ENCODE measurements at places on chromosomes 7 and 10.

- DNase-seq = no peak
Observed at GRCh38 chr10:77578583-77579227, 58.9 kb downstream of the KCNMA1 start.

- DNase-seq = no peak
Observed at GRCh38 chr10:23363793-23364135, 19.2 kb upstream of the C10orf67 start.

DNA sequence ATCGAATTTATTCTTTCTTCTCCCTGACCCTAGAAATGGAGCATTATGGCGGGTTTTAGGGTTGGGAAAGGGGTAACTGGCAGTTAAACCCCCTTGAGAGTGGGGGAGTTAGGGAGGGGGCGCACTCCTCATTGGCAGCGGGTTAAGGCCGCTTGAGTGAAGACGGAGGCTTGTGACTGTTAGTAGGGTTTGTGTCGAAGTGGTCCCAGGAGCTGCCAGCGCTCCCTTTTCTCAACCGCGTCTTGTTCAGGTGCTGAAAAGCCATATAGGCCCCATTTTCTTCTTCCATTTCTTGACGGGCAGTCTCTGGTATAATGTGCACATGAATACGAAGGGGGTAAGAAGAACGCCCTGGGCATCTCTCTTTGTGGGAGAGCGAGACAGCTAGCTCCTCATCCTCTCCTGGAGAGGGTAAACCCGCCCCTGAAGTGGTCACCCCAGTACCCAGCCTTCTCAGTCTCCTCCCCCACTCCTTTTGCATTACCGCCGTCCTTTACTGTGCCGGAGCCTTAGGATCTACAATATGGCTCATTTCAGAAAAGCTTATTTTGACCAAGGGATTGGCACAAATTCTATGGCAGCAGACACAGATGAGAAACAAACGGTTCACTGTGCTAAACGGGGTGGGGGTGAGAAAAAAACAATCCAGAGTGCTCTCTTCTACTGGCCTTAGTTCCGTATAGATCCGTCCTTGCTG lies 836 bp downstream of the KMT2E start:
- no peak for DNase-seq

- DNase-seq = no peak
Observed at GRCh38 chr7:101733713-101734475, 83.5 kb upstream of the CUX1 start.

DNA sequence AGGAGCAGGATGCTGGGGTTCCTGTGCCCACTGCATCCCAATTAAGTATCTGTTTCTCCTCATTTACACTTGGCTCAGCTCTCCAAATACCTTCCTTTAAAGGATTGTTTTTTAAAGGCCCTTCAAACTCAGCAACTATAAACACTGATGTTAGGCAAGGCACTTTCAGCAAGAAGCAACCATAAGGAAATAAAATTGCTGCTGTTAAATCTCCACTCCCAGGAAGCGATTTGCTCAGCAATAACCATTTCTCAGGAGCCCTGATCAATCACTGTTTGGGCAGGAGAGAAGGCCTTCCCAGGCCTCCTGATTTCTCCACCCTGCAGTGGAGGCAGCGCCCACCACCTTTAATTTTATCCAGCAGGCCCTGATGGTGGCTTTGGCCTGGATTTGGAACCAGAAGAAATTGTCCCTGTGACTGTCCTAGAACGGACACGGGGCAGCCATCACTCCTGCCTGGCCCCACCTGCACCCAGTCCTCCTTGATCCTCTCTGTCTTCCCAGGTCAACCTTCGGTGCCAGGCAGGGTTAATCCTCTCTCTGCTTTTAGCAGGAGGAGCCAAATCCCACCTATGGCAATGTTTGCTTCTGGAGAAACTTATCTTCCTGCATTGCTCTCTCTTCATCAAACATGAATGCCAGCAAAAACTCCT lies 199.8 kb downstream of the PLXNA4 start:
- DNase-seq = no peak

GRCh38 chr10:92664322-92664721 lies 25.4 kb upstream of the HHEX start:
- no peak for DNase-seq

DNA sequence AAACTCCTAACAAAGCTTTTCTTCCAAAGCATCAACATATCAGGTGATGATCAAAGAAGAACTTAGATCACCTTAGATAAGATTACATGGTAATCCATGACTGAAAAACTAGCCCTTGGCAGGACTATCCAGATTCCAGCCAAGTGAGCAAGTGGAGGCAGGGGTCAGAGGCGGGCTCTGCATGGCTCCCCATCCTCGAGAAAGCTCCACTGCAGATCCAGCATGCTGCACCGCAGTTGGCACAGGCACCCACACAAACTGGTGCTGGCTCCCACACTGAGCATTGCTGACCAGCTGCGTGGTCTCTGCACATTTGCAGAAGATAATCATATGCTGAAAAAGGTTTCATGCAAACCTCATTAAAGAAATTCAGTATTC lies 10.1 kb downstream of the PSAP start:
- DNase-seq = no peak

- DNase-seq = no peak
Observed at GRCh38 chr7:45923290-45923689, 2.2 kb upstream of the IGFBP3 start.

DNA sequence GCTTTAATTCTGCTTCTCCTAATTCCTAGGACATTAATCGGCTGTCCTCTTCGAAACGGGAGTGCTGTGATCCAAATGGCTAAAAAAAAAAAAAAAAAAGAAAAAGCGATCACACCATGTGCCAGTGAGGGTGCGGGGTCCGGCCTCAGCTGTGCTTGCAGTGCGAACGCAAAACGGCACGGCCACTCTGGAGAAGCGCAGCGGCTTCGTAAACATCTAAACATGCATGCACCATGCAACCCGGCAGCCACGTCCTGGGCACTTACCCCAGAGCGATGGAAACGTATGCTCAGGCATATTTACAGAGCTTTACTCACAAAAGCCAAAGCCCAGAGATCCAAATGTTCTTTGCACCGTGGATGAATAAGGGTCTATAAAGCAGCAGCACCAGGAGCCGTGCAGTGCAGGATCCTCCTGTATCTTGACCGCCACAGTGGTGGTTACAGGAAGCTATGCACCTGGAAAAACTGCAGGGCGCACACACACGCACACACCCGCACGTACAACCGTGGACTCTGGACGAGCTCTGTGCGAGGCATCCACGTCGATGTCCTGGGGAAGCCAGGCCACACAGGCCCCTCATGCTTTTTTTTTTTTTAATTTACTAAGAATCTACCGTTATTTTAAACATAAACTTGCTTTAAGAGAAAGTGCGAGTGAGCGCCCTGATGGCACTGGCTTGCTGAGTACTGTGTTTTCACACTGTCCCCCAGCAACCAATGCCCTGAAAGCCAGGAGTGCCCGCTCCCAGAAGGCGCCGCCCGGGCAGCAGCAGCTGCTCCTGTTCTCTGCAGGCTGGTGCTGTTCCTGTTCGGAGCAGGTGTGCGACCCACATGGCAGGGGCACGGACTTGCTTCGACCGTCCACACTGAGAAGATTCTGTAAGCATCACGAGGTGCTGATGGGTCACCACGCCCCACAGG lies 25.0 kb downstream of the GPER1 start:
- no peak for DNase-seq
